ENCODE measurements at places on chromosomes 12 and 14.

GRCh38 chr12:50101663-50102062 lies 2.1 kb upstream of the GPD1 start:
- no peak for DNase-seq

GRCh38 chr12:91074851-91075250 lies 17.0 kb upstream of the KERA start:
- no peak for DNase-seq

DNA sequence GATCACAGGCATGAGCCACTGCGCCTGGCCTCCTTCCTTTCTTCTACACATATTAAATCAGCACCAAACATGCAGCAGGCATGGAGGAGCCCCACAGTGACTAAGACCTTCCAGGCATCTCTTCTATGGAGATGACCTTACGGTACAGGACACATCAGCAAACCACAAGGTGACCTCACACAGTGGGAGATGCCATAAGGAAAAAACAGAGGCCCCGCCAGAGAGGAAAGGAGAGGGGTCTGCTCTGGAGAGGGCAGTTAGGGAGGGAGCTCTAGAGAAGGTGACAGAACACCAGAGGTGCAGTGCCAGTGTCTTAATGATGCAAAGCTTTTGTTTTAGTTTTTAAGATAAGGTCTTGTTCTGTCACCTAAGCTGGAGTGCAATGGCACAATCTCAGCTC lies 81.1 kb upstream of the ESRRB start:
- no peak for DNase-seq

DNA sequence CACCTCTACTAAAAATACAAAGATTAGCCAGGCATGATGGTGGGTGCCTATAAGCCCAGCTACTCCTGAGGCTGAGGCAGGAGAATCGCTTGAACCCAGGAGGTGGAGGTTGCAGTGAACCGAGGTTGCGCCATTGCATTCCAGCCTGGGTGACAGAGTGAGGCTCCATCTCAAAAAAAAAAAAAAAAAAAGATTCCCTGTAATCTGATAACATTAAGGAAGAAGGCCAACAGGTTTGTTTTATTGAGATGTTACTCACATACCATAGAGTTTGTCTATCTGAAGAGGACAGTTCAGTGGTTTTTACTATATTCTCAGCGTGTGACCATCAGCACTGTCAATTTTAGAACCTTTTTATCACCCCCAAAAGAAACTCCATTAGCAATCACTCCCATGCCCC lies 37.5 kb downstream of the TSPAN9 start:
- DNase-seq = no peak

DNA sequence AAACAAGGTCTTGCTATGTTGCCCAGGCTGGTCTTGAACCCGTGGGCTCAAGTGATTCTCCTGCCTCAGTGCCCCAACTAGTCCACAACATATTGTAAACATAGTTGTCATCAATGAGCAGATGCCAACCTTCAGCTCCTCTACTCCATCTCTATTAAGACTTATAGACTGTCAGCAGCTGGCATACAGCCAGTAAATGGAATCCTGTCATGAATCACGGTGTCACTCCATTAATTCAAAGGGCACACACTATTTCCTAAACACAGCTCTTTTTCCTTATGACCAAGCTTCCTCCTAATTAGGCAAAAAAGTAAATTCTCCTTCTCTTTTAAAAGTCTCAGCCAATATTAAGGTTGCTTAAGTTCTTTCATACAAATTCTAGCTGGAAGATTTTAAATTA lies 111.2 kb downstream of the ITPR2 start:
- no peak for DNase-seq

DNA sequence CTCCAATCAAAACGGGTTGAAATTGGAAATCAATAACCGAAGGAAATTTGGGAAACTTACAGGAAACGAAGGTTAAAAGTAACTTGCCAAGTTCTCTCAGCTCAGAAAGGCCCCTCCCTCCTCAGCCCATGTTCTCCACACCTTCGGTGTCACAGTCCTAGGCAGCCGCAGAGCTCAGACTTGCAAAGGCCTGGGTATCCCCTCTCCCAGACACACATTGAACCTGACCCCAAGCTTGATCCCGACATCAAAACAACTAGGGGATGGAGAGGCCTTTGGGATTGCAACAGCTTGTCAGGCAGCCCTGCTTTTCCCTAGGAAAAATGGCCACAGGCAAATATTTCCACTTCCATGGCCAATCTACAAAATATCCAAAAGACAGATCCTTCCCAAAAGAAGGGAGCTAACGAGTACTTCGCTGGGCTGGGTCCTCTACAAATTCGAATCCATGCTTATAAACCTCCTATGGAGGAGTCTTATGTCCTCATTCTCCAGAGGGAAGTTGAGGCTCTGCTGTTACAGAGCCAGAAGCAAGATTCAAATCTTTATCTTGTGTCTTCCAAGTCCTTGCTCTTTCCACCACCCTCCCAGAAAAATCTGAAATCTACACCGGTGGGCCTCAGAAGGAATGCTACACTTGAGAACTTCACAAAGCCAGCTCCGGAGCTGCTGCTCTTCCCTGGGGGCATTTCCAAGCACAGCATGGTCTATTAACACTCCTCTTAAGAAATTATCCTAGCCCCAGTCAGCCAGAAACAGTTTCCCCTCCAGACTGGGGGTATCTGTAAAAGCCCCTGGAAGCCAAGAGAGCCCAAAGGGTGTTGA lies 35.7 kb upstream of the PNMA1 start:
- DNase-seq = no peak

DNA sequence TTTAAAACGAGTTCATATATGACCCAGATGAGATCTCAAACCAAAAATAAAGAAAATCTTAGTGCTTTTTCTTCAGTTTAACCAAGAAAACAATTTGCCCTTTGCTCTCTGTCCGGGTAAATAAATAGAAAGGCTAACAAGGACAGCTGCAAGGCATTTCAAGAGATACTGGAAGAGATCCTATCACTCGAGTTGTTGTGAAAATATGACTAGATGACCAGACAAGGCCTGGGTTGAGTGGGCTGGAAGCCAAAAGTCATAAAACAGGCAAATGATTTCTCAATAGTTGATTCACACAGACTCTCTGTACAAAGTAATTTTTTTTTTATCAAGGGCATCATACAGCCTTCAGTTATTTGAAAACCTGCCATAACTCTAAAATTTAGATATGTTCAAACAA lies 55.9 kb upstream of the AVPR1A start:
- DNase-seq = no peak
